ENCODE measurements at places on chromosomes 16 and 17. TPM values are rescaled to one million over a fixed set of nuclear protein-coding genes. Genes with fewer than 3 reads are reported as not detected.
A peak's percentile ranks its signal among the peaks of the same experiment; 100 is the strongest.

Gene MT1A
- total RNA-seq: not detected

Gene NPIPB6
- total RNA-seq: 3.1 TPM

Gene KCTD19
- 1.0 TPM for total RNA-seq

Gene TMEM100
- 1.4 TPM for total RNA-seq

Gene SLFN13
- 0.96 TPM for total RNA-seq

Gene IGSF6
- total RNA-seq: not detected

Gene OSGIN1
- not detected for total RNA-seq

Gene TNK1
- total RNA-seq: 0.34 TPM

Gene CEP131
- total RNA-seq: 35.1 TPM

Gene PERCC1
- total RNA-seq: not detected

Gene TSR1
- total RNA-seq: 25.6 TPM

Gene SYCE1L
- 12.8 TPM for total RNA-seq

DNA sequence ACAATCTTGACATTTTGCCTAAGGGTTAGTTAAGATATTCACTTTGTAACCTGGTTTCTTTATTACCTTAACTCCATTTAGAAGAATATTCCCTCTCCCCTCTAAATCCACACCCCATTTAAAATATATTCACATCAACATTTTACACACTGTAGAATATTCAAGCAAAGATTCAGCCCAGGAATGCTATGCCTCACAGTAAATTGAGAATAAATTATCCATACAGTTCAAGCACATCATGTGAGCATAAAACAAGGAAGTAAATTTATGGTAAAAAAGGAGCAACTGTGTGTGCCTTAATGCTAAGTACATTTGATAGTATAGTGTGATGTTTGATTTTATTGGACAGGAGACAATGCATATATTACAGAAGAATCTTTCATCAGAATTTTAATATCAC lies 806.6 kb upstream of the KIF2B start:
- no peak for DNase-seq

GRCh38 chr16:19505600-19506303 lies 16.1 kb downstream of the GDE1 start:
- no peak for DNase-seq

DNA sequence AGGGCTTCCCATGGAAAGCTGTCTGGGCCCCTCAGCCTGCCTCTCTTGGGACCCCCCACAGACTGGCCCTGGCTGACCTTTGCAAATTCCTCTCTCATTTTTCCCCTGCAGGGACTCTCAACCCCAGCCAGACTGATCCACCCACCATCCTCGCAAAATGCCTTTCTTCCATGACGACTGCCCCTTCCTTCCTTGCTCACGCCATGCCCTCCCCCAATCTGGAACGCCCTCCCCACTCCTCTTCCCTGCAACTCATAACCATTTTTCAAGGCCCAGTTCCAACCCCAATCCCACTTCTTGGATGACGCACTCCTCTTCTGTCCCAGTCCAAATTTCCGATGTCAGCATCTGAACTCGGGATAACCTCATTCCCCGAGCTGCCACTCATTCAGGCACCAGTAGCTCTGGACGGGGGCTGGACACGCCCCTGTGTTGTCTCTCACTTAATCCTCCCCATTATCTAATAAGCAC lies 1.3 kb upstream of the DNAI2 start:
- no peak for DNase-seq

DNA sequence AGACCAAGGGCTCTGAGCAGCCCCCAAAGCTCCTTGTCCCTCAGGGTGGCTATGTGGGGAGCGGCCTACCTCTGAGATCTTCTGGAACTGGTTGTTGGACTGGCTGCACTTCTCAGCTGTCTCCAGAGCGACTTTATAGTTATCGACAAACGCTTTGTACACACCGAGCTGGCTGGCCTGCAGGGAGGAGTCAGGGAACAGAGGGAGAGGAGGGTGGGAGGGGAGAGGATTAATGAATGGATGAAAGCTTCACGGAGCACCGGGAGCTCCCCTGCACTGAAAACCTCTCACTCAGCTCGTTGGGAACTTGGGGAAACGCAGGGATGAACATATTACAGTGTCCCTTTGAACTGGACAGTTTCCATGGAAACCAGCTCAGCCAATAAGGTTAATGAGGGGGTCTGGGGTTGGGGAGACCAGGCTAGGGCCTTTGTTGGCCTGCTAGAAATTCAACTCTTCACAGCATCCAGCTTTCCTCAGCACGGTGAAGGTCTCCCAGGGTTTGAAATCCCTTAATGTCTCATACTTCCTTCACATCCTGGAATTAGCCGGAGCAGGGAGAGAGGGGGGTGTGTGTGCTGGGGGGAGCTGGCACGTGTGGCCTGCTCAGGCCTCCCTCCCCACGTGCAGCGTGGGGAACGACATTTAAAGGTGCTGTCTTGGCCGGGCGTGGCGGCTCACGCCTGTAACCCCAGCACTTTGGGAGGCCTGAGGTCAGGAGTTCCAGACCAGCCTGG lies 86.7 kb downstream of the TIMM22 start:
- no peak for DNase-seq

DNA sequence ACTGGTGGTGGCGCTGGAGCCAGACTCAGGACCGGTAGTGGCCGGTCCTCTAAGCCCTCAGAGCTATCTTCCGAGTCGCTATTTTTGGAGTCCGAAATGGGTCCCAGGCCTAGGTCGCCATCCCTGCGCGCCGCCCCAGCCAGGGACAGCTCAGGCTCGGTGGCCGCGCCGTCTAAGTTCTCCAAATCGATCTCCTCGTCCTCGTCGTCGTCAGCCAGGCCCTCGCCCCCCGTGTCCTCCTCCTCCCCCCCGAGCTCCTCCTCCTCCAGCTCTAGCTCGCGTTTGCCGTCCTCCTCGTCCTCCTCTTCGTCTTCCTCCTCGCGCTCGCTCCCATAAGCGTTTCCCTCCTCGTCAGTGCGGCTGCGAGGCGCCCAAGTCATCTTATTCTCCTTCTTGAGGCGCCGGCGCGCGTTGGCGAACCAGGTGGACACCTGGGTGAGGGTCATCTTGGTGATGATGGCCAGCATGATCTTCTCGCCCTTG lies 1.6 kb downstream of the IRX3 start:
- DNase-seq: peak; percentile 45

- no peak for DNase-seq
Observed at GRCh38 chr17:20935740-20936139, 107.1 kb downstream of the USP22 start.

GRCh38 chr16:27600381-27600780 lies 50.4 kb downstream of the KATNIP start:
- DNase-seq: peak; percentile 34

- no peak for DNase-seq
Observed at GRCh38 chr16:11423315-11424117, 78.3 kb downstream of the RMI2 start.

GRCh38 chr16:77430787-77431585 lies 3.8 kb downstream of the ADAMTS18 start:
- DNase-seq: no peak

DNA sequence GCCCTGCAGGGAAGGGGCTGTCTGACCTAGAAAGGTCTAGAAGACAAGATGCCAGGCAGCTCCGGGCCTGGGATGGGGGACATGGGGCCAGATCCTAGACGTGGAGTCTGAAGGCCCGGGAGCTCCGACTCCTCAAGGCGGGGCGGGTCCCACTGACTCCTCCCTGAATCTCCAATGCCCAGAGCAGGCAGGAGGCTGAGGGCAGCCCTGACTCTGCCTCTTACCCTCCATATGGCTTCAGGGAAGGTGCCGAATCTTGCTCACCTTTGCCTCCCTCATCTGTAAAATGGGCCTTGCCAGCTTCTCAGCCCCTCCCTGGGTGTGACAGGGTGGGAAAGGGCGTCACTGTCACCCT lies 14.8 kb downstream of the VASN start:
- no peak for DNase-seq

GRCh38 chr16:66996983-66997358 lies 8.6 kb downstream of the CES4A start:
- no peak for DNase-seq

DNA sequence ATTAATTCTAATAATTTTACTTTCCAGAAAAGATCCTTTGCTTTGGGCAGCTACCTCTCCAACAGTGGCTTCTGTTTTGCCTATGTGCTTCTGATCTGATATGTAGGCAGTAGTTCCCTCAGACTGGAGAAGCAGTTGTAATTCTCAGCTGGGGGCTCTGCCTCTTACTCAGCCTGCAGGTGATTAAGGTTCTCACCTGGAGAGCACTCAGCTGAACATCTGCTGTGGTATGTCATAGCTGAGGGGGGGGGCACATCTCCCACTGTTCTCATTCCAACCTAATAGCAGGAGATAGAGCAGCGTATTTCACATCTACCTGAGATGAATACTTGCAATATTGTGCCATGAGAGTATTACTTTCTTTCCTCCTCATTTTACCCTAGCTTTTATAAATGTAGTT lies 511.9 kb upstream of the CDH8 start:
- no peak for DNase-seq

- DNase-seq: no peak
Observed at GRCh38 chr16:46828943-46829342, 2.0 kb downstream of the C16orf87 start.

DNA sequence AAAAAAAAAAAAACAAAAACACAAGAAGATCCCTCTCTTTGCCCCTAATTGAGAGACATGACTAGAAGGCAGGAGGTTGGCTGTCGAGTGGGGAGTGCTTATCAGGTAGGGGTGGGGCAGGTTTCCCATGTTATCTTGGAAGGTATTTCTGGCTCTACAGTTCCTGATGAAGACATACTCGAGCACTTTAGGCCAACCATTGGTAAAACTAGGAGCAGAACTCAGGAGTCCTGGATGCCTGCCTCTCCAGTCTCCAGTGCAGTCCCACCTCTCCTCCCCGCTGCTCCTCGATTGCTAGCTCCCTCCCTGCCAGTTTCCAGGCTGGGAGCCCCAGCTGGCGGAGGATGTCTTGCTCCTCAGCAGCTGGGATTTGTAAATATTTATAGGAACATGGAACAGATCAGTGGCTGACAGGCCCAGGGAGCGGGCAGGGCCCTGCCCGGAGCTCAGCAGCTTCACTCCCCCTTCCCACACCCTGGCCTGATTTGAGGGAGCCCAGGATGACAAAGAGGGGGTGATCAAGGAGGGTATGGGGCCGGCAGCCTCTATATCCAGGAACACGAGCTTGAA lies 11.4 kb upstream of the C1QL1 start:
- peak; percentile 60 for DNase-seq

DNA sequence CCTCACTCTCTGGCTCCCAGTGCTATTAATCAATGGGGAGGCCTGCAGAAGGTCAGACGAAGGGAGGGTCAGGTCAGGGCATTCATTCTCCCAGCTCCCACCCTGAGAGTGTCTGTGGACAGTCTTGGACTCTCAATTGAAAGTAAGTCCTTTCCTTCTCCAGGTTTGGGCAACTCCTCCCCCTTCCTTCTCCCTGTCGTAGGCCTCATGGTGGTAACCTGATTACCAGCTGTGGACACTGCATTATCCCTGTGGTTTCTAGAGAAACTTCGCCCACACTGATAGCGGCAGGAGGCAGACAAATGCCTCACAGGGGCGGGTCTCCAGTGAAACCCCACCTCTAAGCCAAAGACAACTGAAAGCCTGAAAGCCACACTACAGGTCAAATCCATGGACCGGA lies 57.7 kb upstream of the SLC25A19 start:
- no peak for DNase-seq

DNA sequence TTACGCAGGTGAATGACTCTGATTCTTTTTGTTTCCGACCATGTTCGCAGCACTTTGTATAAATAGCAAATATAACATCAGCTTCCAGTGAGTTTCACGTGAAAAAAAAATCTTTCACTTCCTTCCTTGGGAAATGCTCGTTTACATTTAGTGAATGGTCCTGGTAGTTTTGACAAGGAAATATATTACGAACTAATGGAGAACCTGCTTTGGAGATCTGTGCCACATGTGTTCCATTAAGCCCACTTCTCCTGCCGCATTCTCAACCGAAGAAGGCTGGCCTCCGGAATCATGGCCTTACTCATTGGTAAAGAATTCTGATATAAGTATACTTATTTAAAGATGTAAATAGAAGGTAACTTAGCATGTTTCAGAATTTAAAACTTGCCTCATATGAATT lies 3.6 kb downstream of the CRAMP1 start:
- no peak for DNase-seq

DNA sequence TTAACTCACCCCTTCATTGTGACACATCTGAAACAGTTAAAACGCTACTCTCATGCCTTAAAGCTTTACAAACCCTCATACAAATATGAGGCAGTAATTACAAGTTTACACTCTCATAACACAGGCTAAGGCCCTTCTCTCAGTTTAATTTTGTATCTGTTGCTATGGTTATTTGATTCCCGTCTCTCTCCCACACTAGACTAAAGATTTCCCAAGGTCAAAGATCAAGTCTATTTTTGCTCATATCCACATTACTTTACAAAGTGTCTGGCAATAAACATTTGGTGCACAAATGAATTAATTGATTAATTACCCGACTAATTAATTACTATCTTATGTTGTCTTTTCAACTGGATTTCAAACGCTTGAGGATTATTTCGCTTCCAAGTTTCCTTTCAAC lies 86.4 kb upstream of the MYOCD start:
- DNase-seq: no peak

DNA sequence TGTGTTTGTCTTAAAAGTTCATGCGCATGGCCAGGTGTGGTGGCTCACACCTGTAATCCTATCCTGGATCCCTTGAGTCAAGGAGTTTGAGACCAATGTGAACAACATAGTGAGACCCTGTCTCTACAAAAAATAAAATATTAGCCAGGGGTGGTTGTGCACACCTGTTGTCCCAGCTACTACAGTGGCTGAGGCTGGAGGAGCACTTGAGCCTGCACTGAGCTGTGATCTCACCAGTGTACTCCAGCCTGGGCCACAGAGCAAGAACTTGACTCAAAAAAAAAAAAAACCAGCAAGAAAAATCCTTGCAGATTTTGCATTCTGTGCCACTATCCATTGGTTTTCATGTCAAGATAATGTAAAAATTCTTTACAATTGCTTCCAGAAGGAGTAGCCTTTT lies 8.2 kb downstream of the KSR1 start:
- no peak for DNase-seq

DNA sequence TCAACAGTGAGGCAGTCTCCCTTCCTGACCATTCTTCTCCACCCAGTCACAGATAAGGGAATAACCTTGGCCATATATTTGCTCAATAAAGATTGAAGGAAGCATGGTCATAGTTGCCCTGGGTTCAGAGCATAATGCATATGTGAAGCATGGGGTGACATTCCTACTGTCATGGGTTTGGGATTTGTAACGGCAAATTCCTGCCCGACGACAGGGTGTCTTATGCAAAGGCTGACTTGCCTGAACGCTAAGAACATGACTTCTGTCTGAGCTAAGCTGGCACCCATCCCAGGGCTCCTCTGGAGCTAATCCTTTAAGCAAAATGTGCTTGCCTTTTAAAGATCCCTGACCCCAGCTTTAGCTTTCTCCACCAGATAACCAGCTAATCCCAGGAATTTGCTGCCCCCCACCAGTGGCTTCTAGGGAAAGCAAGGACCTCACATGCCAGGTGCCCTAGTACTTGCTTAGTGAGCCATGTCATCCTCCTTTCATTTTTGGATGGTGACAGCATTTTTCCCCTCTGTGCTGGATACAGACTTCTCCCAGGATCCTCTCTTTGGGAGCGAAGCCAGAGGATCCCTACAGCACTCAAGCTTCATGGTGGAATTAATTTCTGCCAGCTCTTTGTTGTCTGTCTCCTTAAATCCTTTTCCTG lies 11.7 kb downstream of the SLC7A6OS start:
- DNase-seq: no peak
